Cerebellar nuclear complex (tissue), 1 donor: ENCODE measurements at places on chromosomes 7 and 10.
A peak's percentile ranks its signal among the peaks of the same experiment; 100 is the strongest.

- DNase-seq = no peak
Observed at GRCh38 chr7:26681819-26682418, 182.5 kb downstream of the SKAP2 start.

GRCh38 chr10:34758447-34758996 lies 56.6 kb downstream of the PARD3 start:
- no peak for DNase-seq

GRCh38 chr7:17552952-17553351 lies 254.5 kb downstream of the AHR start:
- no peak for DNase-seq

DNA sequence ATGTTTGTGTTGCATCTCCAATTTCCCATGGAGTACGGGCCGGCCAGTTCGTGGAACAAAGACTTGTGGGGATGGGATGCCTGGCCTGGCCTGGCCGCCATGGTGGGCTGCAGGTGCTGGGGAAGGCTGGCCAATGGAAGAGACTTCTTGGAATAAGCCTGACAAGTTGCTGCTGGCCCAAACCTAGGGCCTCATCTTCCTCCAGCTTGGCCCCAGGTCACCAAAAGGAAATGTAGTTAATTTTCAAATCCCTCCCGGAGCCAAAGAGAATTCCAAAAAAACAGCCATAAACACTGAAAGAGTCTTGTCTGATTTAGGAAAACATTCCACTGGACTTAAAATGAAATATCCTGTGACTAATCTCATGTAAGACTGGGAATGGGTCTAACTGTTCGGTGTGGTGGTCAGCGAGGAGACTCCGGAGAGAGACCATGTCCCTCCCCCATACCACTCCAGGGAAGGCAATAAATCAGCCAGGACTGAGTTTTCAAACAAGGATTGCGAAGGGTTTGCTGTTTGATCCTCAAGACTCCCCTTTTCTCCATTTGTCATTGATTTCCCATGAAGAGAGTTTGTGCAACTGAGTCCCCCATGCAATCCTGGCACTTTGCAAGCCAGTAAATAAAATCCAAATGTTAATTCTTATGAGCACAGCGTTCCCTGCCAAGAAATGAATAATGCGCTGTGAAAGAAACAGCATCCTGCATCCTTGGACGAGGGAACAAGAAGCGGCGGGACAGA lies 128.7 kb upstream of the HABP2 start:
- no peak for DNase-seq

GRCh38 chr10:111083222-111084095 lies 6.6 kb downstream of the ADRA2A start:
- DNase-seq = no peak

- DNase-seq = no peak
Observed at GRCh38 chr7:76056241-76056640, 8.3 kb downstream of the MDH2 start.

- DNase-seq = peak; percentile 82
Observed at GRCh38 chr7:16357921-16358320, 63.4 kb downstream of the CRPPA start.

DNA sequence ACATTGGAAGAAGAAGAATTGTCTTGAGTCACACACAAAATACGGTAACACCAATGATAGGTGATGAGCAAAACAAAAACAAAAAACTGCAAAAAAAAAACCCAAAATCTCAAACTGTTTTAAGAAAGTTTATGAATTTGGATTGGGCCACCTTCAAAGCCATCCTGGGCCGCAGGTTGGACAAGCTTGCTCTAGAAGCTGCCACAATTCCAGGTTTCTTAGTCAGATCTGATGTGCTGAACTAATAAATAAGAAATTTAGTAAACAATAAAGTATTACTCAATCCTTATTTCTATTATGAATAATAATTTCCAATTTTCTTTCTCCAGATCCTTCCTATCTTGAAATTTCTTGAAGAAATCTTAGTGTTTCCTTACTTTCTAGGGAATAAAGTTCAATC lies 10.0 kb downstream of the WASL start:
- DNase-seq = no peak

DNA sequence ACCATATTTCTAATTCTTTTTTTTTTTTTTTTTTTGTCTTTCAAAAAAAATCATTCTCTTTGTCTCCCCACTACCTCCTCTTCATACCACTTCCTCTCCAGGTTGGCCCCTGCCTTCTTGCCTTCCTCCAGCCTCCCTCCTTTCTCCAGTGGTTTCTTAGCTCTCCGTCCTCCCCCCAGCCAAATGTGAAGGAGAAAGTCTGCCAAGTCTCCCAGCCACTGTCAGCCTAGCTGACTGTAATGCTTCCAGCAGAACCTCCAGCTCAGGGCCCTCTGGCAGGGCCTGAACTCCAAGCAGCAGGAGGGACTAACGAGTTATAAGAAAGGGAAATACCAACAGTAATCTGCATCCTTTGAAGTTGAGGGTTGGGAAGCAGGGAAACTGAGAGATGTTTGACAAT lies 35.5 kb upstream of the BICC1 start:
- no peak for DNase-seq

DNA sequence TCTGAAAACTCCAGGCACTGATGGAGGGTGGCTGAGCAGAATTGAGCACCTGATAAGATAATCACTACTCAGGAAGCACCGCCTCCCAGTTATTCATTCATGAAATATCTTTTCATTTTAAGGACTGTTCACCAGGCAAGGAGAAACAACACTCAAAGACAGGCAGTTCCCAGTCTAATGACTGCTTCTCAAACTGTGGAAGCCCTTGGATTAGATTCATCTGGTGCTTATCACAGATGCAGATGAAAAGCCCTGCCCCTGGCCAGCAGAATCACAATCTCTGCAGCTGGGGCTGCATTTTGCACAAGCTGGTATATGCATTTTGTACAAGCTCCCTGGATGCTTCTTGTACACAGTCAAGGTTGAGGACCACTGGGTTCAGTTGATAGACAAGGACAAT lies 109.7 kb downstream of the ELMO1 start:
- no peak for DNase-seq

- no peak for DNase-seq
Observed at GRCh38 chr7:148374396-148375259, 215.9 kb upstream of the C7orf33 start.

GRCh38 chr7:98785929-98786571 lies 83.8 kb downstream of the TMEM130 start:
- DNase-seq = no peak

DNA sequence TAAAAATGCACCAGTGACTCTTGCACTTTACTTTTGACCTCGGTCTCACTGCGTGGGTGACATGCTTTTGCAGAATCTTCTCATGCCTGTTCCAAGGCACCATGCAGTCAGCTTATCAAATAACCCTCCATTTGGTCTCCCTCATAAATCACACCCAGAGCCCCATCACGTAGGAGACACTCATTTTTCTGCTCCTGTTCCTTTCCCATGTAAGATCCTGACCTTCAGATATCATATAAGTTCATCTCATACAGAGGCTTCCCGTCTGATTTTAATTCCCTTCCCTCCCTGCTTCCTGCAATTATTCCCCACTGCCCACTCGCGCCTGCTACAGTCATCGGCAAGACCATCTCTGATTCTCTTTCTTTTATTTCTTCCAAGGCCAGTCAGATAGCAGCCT lies 1226.3 kb upstream of the AUTS2 start:
- no peak for DNase-seq

- DNase-seq = no peak
Observed at GRCh38 chr7:29565224-29565630, 1.6 kb downstream of the PRR15 start.

DNA sequence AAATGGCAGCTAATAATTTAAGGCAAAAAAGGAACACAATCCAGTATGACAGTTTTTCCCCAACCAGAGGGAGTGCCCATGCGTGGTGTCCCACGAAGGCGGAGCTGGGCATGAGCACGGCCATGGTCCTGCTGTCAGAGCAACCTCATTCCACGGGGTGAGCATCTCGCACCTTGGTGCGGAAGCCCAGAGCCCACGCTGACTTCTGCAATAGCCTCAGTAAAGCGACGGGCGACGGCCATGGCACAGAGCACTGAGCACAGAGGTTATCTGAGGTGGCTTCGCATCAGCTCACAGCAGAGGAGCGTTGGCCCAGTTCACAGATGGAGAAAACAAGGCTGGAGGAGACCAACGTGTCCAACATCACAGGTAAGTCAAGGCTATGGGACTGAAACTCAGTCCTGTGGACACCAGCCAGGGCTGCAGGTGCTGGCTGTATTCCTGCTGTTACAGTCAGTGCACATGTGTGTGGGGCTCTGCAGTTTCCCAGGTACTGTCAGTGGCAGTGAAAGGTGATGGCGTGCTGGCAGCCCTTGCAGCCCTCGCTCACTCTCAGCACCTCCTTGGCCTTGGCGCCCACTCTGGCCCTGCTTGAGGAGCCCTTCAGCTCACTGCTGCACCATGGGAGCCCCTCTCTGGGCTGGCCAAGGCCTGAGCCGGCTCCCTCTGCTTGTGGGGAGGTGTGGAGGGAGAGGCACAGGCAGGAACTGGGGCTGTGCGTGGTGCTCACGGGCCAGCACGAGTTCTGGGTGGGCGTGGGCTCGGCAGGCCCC lies 525.6 kb downstream of the PTPRN2 start:
- no peak for DNase-seq

- DNase-seq = no peak
Observed at GRCh38 chr10:84696610-84697009, 368.2 kb downstream of the CCSER2 start.

DNA sequence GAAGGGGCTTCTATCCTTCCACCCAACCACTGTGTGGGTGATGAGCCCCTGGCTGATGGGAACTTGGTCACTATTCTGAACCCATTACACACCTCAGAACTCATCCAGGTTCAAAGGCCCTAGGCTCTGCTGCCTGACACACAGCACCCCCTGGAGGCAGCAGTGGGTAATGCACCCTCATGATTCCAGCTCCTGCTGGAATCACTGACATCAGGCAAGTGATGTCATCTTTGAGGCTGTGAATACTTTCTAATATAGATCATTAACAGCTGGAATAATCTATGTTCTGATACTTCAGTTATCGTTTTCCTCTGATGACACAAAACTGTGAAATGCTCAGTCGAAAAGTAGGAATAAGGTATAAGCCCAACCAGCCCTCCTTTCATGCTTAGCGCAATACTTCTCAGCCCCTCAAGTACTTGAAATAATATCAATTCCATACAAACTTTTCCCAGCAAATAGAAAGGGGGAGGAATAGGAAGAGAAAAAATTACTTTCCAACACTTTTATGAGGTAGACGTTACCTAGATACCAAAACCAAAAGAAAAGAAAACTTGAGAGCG lies 7.5 kb upstream of the RBP3 start:
- no peak for DNase-seq

DNA sequence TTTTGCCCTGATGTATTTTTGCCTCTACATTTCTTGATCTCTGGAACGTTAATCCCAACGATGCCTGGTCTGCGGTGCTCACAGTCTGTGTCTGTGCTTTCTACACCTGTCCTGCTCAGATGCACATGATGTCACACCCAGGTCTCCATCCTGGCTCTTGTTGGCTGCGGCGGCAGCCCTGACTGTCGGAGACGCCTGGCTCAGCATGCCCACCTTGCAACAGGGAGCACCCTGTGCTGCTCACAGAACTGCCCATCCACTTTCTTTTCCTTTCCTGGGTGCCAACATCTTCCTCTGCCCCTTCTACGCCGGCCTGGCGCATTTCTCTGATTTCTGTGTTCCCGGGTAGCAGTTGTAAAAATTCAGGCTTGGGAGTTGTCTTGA lies 106.2 kb downstream of the CUX1 start:
- DNase-seq = peak; percentile 39

GRCh38 chr7:117249696-117250095 lies 73.2 kb downstream of the WNT2 start:
- DNase-seq = no peak

DNA sequence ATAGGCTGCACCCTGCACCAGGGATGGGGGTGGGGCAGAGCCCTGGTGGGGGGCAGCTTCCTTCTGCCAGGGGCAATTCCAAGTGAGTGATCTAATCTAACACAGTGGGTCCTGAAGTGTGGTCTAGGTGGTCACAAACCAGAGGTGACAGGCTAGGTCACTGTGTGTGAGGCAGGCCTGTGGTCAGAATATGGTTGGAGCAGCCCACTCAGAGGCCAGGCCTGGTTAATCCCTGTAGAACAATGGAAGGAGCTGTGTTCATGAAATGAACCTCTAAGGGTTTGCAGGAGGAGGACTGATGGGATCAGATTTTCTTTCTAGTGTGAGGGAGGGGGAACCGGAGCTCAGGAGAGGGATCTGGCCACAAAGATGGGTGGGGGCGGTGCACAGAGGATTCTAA lies 10.0 kb upstream of the TSPAN14 start:
- no peak for DNase-seq

DNA sequence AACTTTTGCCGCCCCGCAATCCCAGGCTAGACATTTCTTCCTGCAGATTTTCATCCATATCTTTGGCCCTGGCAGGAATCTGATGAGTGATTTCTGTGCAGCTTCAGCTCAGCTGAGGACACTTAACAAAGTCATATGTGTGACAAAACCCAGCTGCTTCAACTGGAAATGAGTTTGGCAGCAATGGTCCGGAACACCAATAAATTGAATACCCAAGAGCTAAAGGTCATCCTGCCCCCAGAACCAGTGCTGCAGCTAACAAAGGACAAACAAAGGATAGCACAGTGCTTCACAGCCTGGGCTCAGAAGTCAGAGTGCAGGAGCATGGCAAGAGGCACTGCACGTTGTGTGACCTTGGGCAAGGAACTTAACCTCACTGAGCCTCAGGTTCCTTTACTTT lies 40.0 kb upstream of the TRIL start:
- no peak for DNase-seq

DNA sequence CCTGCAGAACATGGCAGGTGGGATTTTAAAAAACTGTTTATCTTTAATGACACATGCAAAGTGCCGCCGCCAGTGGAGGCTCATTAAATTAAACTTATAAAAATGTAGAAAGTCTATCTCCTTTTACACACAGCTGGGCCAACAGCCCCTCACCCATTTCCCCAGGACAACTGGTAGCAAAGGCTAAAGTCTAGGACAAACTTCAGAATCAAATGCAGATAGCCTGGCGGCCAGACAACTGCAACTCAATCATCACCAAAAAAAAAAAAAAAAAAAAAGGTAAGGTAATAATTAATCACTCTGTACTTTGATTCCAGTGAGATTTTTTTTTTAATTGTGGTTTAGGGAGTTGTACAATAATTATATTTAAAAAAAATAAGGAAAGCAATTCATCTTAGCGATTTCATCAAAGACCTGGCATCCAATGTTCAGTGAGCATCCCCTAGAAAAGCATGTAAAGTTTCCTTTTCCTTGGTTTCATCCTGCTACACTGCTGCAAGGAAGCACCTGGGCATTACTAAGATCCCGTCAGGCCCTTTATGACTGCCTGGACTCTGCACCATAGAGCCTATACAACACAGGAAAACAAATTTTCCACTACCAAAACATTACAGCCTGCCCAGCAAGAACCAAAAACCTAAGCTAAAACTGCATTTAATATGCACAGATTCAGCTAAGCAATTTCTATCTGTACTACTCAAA lies 98.5 kb downstream of the GRB10 start:
- no peak for DNase-seq
